ENCODE measurements at places on chromosomes 2 and 18.

DNA sequence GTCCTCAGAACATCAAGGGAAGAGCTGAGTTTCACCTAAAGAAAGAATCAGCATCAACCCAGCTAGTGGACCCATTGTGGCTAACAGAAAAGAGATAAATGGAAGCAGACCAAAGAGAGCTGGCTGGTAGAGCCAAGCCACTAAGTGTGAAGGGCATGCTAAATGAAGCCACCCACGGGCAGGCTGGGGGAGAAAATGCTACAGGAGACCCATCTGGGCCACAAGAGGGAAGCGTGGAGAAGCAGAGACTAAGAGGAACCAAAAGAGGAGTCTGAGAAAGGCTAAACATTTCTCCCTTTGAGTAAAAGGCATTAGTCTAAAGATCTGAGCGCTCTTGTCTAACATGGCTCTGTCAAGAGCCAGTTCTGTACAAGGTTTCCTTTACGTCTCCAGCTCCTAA is 15.8 kb downstream of the CWC22 start:
- DNase-seq, result no peak

DNA sequence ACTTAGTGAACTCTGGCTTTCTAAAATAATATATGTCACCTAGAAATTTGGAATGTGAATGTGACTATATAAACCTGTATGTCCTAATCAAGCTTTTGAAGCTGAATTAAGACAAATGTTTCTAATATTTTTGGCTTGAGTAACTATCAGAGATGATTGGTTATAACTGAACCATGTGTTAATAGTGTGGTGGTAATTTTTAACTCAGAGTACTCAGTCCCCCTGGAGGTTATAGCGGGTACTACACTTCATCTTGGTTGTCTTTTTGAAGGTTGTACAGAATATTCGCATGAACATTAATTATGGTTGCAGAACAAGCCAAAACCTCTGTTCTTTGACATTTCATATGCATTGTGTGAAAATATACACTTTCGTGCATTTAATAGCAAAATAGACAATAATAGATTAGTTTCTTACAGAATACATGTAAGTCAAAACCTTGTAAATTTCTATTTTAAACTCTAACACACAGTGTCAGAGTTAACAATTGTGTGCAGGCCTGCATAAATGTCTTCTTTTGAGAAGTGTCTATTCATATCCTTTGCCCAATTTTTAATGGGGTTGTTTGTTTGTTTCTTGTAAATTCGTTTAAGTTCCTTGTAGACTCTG is 86.0 kb downstream of the OSBPL6 start:
- DNase-seq, result no peak

DNA sequence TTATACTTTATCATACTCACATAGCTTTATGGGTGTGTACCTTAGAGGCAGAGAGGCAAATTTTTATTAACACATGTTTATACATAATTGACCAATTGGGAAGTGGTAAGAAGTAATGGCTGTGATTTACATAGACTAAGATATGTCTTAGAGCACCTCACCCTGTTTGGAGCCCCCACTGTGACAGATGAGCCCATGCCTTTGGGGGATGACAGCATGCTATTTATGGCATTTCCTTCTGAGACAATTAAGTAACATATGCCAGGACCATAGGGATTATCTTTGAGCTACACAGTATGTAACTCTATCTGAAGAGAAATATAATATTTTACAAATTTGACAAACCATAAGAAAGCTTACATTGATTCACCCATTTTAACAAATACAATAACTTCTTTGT is 1655.3 kb upstream of the ACVR2A start:
- DNase-seq, result no peak

DNA sequence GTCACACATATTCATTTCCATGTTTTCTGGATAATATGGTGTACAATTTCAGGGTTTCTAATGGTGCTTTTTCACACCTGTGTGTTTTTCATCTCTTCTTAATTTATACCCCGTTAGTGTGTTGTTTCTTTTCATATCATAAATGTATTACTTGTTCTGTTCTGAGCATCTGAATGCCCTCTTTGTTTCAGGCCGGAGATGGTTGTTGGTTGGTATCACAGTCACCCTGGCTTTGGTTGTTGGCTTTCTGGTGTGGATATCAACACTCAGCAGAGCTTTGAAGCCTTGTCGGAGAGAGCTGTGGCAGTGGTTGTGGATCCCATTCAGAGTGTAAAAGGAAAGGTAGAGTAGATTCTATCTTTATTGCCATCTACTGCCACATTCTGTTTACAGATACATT is 45.1 kb upstream of the TBR1 start:
- no peak for DNase-seq

GRCh38 chr2:25251422-25252273 is 83.3 kb upstream of the POMC start:
- DNase-seq, result peak; percentile 77

DNA sequence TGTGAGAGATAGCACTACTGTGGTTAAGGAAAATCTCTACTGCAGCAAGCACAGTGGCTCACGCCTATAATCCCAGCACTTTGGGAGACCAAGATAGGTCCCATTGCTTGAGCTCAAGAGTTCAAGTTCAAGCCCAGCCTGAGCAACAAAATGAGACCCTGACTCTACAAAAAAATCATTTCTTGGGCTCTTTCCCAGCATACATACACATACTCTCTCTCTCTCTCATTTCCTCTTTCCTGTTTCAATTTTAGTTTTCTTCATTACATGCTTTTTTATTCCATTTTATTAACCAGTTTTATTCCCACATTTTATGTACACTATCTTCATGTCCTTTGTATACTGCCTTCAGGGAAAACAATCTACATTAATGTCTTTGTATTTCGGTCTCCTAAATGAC is 14.6 kb downstream of the WDR33 start:
- no peak for DNase-seq

GRCh38 chr2:117961201-117961600 is 52.7 kb downstream of the CCDC93 start:
- no peak for DNase-seq

DNA sequence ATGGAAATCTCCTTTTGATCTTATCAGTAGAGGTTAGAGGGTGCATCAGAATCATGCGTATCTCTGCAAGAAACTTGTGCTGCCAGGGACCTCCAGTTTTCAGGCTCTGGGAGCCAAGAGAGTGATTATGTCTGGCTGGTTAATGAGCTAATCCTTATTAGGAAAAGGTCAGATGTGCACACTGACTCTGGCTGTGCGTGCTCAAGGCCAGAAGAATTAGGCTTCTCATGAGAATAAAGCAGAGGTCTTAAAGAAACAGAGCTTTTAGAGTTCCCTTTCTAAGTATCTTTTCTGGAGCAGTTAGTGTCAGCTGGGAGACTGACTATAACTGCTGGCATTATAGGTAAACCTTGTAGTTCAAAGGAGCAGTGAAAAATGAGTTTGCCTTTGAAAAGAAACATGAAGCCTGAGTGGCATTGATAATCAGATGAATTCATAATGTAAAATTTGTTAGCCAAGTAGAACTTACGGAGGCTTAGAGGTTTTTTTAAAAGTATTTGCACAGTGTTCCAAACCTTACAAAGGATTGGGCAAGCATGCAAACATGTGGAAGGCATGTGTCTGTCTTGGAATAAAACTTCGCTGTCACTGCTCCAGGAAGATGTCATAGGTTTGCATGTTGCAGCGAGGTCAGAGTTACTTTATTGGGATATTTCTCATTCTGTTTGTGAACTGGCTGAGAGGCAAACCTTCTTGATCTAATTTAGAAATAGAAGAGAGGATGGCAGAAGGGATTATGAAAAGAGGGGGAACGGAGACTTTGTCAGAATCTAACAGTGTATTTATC is 151.7 kb downstream of the ARHGAP28 start:
- DNase-seq, result no peak

DNA sequence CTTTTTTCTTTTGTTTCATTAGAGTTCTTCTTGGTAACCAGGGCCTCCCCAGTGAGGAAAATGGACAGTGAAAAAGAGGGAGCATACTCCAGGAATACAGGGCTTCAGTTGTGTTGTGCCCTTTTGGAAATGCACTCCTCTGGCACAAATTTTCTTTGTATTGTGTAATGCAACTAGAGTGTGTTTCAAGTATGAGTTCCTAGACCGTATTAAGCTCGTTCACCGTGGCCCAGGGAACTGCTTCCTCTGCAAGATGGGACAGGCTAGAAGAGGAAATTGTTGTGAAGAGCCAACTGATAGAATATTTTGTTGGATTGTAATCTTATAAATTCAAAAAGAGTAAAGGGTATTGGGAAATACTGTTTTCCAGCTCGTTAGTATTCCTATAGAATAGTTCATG is 137.2 kb upstream of the TTC39C start:
- no peak for DNase-seq

- peak; percentile 89 for DNase-seq
These were observed at the start of gene PRKCE for GRCh38 chr2:45651415-45652089. Gene PRKCE, plus strand, starts transcription at chr2:45651675.

GRCh38 chr18:23835506-23835905 is 146.3 kb downstream of the LAMA3 start:
- no peak for DNase-seq

DNA sequence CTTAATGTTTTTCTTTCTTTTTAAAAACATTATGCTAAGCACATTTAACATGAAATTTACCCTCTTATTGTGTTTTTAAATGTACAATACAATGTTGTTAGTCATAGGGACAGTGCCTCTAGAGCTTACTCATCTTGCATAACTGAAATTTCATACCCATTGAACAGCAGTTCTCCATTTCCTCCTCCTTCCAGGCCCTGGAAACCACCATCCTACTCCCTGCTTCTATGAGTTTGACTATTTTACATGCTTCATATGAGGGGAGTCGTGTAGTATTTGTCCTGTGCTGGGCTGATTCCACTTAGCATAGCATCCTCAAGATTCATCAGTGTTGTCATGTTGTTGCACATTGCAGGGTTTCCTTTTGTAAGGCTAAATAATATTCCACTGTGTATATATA is 92.6 kb downstream of the SPATS2L start:
- DNase-seq, result no peak

DNA sequence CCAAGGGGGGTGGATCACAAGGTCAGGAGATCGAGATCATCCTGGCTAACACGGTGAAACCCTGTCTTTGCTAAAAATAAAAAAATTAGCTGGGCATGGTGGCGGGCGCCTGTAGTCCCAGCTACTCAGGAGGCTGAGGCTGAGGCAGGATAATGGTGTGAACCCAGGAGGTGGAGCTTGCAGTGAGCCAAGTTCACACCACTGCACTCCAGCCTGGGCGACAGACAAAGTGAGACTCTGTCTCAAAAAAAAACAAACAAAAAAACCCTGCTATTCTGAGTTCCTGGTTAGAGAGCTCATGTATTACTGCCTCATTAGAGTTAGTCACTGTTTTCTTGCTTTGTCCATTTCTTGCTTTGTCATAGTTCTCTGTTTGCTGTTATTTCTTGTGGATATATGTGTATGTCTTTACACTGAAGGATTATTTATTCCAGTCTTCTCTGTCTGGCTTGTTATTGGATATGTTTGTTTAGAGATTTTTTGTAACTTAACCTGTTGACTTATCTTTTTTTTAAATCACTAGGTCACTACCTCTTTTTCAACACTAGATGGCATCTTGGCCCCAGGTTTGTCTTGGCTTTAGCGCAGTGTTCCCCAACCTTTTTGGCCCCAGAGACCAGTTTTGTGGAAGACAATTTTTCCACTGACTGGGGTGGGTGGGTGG is 17.0 kb downstream of the TTLL4 start:
- no peak for DNase-seq

Measured in aorta (tissue), 5 donors.